ENCODE measurements at places on chromosomes 12 and 14. TPM values are rescaled to one million over a fixed set of nuclear protein-coding genes. Genes with fewer than 3 reads are reported as not detected.

DNA sequence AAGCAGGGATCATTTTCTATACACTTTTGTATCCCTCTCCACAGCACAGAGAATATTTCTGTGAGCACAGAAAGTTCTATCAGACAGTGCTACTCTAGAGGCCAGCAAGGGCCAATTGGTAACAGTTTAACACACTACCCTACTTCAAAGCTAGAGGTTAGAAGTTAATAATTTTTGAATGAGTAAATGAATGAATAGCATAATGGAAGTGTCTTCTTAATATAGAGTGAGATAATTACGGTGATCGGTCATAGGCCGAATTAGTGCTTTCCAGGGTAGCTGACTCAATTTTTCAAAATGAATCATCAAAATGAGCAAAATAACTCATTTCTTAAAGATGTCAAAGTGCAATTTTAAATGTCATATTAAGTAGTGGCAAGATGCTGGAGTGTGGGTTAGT lies 67.0 kb upstream of the CCDC198 start:
- DNase-seq = no peak

DNA sequence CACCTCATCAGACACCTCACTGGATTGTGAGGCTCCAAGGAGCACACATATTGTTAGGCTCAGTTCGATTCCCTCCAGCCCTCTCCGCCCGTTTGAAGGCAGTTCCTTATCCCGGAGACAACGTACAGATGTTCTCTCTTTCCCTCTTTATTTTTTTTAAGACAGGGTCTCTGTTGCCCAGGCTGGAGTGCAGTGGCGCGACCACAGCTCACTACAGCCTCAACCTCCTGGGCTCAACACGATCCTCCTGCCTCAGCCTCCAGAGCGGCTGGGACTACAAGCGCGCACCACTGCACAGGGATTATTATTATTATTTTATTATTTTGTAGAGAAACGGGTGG lies 718 bp upstream of the TROAP start:
- no peak for DNase-seq

DNA sequence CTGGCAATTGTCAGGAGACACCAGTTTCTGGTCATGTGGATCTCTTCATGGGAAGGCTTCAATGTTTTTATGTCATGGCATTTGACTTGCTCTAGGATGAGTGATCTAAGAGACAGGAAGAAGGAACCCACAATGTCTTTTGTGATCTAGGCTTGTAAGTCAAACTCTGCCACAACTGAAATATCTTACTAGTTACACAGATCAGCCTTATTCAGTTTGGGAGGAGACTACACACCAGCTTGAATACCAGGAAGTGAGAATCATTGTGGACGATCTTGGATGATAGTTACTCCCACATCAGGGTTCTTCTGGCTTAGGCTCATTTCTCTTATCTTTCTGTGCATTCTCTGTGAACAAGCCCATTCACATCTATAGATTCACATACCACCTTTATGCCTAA lies 236.2 kb upstream of the FBXO33 start:
- no peak for DNase-seq

DNA sequence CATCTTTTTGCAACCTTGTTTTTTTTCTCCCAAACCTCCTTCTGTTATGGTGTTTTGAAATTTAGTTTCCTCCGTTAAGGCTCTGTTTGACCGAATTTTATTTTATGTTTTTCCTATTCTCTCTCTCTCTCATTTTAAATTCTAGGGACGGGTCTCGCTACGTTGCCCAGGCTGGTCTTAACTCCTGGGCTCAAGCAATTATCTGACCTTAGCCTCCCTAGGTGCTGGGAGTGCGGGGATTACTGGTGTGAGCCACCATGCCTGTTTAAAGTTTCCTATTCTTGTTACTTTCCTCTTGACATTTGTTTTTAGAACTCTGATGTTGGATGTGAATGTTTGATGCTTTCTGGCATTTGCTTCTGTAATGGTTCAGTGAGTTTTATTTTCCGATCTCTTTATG lies 1.0 kb downstream of the ZC3H14 start:
- DNase-seq = no peak

DNA sequence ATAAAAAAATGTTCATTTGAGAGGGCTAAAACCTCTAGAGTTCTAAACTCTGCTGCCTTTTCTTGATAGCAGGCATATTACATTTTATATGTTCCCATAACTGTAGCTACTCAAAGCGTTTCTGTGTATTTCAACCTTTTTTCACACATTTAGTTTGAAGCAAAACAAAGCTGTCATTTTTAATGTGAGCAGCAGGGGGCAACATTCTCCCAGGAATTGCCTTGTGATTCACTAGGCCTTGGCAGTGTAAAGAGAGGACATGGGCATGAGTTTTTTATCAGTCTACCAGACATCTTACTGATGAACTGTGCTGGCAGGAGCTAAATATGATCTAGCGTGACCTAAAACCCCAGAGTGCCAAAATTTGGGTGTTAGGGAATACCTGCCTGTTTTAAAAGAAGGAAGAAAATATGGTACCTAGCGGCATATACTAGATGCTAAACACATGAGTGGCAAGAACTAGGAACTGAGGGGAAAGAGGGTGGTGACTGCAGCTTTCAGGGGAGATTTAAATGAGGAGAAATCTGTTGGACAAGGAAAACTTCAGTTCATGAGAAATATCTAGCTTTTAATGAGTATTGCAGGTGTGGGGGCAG lies 65.3 kb downstream of the IFT43 start:
- peak; percentile 52 for DNase-seq

CLEC2D gene
- total RNA-seq = 0.39 TPM

TSPAN19 gene
- 0.91 TPM for total RNA-seq

CLEC6A gene
- total RNA-seq = not detected

RPS26 gene
- 1,984 TPM for total RNA-seq

TOX4 gene
- 25.5 TPM for total RNA-seq
